ENCODE measurements at places on chromosomes 6 and 20. TPM values are rescaled to one million over a fixed set of nuclear protein-coding genes. Genes with fewer than 3 reads are reported as not detected.

GRCh38 chr6:52102405-52102804 lies 15.0 kb upstream of the PKHD1 start:
- no peak for DNase-seq

GRCh38 chr6:14930366-14930989 lies 315.4 kb upstream of the JARID2 start:
- no peak for DNase-seq

GATA5 gene
- not detected for total RNA-seq

TNFRSF21 gene
- total RNA-seq: 49.6 TPM

Measured in lung microvascular endothelial cell (primary cell).